Left ventricle myocardium inferior (tissue), 1 donor: ENCODE measurements at places on chromosomes 7 and 10.

DNA sequence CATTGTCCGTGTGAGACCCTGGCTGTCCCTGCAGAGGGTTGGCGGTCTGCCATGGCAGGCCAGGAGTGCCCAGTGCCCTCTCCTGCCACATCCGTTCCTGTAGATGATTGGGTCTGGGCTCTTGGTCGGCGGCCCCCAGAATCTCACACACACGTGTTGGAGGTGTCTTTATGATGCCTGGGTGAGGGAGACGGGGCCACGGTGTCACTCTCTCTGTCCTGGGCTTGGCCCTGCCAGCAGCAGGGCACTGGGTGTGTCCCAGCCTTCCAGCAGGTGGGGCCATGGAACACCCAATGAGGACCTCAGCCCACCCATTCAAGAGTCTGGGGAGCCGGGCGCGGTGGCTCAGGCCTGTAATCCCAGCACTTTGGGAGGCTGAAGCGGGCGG lies 30.2 kb downstream of the UNC5B start:
- peak; percentile 43 for DNase-seq
- peaks cover 100% of the 10 kb centered on the region for H3K4me1 ChIP-seq
- H3K36me3 ChIP-seq = no peaks in the 10 kb centered on the region
- H3K27ac ChIP-seq = peak overlapping the region; percentile 66
- H3K27me3 ChIP-seq = no peaks in the 10 kb centered on the region
- H3K4me3 ChIP-seq = no peak overlapping the region

- no peaks in the 10 kb centered on the region for H3K27me3 ChIP-seq
- no peak overlapping the region for H3K4me3 ChIP-seq
- H3K4me1 ChIP-seq = peaks cover 100% of the 10 kb centered on the region
- peaks cover 21% of the 10 kb centered on the region for H3K36me3 ChIP-seq
Measured at GRCh38 chr10:79129361-79129997, 60.7 kb downstream of the ZMIZ1 start.

DNA sequence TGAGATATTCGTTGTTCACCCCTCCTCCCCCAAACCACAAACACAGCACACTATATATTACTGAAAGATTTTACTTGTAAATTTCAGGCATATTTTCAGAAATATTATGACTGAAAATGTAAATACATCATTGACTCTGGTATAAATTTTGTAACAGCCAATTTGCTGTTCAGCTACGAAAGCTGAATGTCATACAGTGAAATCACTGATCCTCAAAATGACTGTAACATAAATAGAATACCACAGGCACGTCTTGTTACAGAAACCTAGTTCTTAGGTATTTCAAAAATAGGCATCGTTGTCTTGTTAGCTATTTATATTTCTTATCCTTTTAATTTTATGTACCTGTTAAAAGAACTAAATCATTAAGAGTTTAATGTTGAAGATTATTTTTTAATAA lies 15.1 kb downstream of the TRUB1 start:
- peaks cover 53% of the 10 kb centered on the region for H3K4me1 ChIP-seq
- H3K36me3 ChIP-seq = peaks cover 5% of the 10 kb centered on the region
- H3K27ac ChIP-seq = no peak overlapping the region
- no peaks in the 10 kb centered on the region for H3K27me3 ChIP-seq

DNA sequence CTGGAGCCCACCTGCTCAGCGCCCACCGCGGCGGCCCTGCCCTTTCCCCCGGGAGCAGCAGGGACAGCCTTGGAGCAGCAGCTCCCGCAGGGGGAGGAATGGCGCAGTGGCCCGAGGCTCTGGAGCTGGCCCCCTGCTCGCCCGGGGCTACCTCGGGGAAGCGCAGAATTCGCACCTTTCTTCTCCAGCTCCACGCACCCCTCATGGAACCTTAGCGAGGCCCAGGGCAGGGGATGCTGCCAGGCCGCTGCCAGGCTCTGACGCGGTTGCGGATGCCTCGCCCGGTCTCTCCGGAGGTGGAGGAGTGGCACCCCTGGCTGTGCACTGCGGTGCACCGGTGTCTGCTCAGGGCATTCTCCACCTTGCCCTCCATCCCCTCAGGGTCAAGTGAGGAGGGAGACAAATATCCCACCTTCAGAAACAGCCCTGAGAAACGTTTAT lies 84.9 kb upstream of the MKI67 start:
- H3K27me3 ChIP-seq = peaks cover 25% of the 10 kb centered on the region
- H3K36me3 ChIP-seq = no peaks in the 10 kb centered on the region
- H3K4me1 ChIP-seq = peaks cover 14% of the 10 kb centered on the region
- H3K27ac ChIP-seq = peak overlapping the region; percentile 69
- no peak for DNase-seq

DNA sequence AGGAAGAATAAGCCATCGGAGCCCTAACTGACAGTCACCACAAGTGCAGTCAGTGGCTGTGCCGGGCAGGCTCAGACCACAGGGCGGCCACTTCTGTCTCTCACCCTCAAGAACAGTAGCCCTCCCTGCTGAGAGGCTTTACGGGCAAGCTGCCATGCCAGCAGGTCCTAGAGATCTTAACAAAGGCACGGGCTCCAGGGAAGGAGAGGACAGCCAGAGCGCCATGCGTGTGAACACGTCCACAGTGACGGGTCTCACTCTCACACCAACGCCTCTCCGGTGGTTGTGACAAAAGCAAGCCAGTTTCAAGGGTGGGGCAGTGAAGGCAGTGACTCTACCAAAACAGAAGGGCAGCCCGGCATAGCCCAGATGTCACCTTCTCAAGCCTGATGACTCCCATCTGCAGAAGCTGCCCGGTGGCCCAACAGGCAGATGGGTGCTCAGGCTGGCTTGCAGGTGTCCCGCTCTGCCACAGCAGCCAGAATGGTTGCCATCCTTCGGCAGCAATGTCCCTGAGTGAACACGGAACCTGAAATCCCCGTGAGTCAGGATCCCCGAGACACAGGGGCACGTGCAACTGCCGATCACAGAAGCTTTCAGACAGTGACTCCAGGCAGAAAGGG lies 102.0 kb downstream of the FAM53B start:
- no peaks in the 10 kb centered on the region for H3K27me3 ChIP-seq
- H3K4me1 ChIP-seq = peaks cover 100% of the 10 kb centered on the region
- no peak overlapping the region for H3K4me3 ChIP-seq
- no peaks in the 10 kb centered on the region for H3K36me3 ChIP-seq
- H3K27ac ChIP-seq = peak overlapping the region; percentile 86
- DNase-seq = peak; percentile 79

DNA sequence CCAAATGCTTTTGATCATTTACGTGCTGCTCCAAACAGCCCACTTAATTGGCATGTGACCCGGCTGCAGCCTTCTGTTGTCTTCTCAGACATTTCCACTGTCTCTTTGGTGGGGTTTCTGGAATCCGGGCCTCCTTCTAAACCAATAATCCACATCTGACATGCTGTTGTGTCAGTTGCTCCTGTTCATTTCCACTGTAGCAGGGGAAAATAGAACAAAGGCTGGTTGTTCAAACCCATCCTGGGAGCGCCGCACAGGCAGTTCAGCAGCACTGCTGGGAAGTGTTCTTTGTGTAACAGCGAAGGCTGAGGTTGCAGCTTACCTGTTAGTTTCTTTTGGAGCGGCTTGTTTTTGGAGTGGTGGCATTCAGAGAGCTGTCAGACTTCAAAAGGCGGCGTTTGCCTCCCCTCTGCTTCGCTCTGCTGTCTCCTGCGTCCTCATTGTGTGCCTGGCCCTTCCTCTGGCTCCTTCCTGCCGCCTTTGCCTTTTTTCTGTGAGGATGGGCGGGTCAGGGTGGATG lies 149.4 kb downstream of the SNX10 start:
- no peak overlapping the region for H3K27ac ChIP-seq
- no peaks in the 10 kb centered on the region for H3K36me3 ChIP-seq
- H3K27me3 ChIP-seq = peaks cover 41% of the 10 kb centered on the region
- no peaks in the 10 kb centered on the region for H3K4me1 ChIP-seq

GRCh38 chr7:90430614-90431460 lies 27.6 kb downstream of the CLDN12 start:
- H3K27me3 ChIP-seq = no peaks in the 10 kb centered on the region
- no peak for DNase-seq
- H3K36me3 ChIP-seq = no peaks in the 10 kb centered on the region
- H3K4me1 ChIP-seq = no peaks in the 10 kb centered on the region
- H3K27ac ChIP-seq = no peak overlapping the region
- no peak overlapping the region for H3K4me3 ChIP-seq

GRCh38 chr10:51629934-51630639 lies 69.3 kb downstream of the CSTF2T start:
- peak overlapping the region; percentile 28 for H3K27ac ChIP-seq
- no peaks in the 10 kb centered on the region for H3K36me3 ChIP-seq
- H3K4me3 ChIP-seq = no peak overlapping the region

- no peak for DNase-seq
- H3K4me3 ChIP-seq = peak overlapping the region; percentile 80
- no peaks in the 10 kb centered on the region for H3K36me3 ChIP-seq
- peaks cover 29% of the 10 kb centered on the region for H3K27me3 ChIP-seq
- peaks cover 26% of the 10 kb centered on the region for H3K4me1 ChIP-seq
Measured at GRCh38 chr10:50988792-50989191, 85.5 kb upstream of the PRKG1 start.

- peak overlapping the region; percentile 67 for H3K4me3 ChIP-seq
- H3K4me1 ChIP-seq = peaks cover 34% of the 10 kb centered on the region
- H3K27me3 ChIP-seq = no peaks in the 10 kb centered on the region
- peak overlapping the region; percentile 96 for H3K27ac ChIP-seq
- DNase-seq = no peak
Measured at GRCh38 chr10:35194906-35195305, 68.3 kb downstream of the CREM start.
